ENCODE measurements at places on chromosomes 16 and 17.

DNA sequence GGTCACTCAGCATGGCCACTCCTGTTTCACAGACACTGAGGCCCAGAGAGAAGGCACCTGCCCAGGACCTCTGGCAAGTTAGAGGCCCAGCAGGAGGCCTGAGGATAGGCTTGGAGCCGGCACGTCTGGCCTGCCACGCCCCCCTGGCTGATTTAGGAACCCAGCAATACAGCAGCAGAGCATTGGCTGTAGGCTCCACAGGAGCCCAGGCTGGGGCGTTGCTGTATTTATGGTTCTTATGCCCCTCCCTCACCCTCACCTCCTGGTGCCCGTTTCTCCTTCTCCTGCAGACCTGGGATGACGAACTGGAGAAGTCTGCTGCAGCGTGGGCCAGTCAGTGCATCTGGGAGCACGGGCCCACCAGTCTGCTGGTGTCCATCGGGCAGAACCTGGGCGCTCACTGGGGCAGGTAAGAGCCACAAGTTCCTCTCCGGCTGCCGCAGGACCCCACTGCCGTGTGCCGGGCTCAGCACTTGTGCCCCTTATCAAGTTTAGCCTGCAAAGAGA, 25.8 kb downstream of the CRISPLD2 start:
- DNase-seq = no peak

GRCh38 chr17:16477255-16477654, 14.7 kb downstream of the LRRC75A start:
- no peak for DNase-seq

GRCh38 chr17:48883171-48883570, 9.4 kb upstream of the ATP5MC1 start:
- DNase-seq = no peak

DNA sequence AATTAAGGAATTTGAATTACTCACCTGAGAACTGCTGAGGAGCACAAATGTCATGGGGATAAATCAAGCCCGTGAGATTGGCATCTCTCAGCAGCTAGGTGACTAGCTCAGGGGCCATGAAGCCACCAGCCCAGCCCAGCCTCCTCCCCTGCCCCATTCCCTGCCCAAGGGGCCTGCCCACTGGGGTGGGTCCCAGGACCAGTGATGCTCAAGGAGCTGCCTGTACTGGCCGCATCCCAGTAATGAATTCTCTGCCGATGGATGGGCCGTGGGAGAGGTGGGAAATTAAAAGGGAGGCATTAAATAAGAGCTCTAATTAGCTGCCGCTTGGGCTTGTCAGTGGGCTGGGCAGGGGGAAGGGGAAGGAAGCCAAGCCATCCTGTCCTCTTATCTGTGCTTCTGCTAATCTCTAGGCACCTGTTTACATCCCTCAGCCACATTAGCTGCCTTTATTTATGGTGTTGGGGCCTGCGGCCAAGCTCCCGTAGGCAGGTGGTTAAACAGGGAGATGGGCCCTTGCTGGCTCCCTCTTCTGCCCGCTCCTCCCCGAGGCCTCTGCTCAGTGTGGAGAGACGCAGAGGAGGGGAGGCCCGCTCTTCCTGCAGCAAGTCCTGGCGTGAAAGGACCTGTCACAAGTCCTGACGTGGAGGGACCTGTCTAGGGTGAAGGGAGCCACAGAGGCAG, 48.8 kb downstream of the PIPOX start:
- DNase-seq = no peak

GRCh38 chr16:48041981-48042421, 113.8 kb downstream of the ABCC12 start:
- DNase-seq = no peak

- no peak for DNase-seq
These were observed 78.9 kb downstream of the IRX5 start for GRCh38 chr16:55009581-55009980.

DNA sequence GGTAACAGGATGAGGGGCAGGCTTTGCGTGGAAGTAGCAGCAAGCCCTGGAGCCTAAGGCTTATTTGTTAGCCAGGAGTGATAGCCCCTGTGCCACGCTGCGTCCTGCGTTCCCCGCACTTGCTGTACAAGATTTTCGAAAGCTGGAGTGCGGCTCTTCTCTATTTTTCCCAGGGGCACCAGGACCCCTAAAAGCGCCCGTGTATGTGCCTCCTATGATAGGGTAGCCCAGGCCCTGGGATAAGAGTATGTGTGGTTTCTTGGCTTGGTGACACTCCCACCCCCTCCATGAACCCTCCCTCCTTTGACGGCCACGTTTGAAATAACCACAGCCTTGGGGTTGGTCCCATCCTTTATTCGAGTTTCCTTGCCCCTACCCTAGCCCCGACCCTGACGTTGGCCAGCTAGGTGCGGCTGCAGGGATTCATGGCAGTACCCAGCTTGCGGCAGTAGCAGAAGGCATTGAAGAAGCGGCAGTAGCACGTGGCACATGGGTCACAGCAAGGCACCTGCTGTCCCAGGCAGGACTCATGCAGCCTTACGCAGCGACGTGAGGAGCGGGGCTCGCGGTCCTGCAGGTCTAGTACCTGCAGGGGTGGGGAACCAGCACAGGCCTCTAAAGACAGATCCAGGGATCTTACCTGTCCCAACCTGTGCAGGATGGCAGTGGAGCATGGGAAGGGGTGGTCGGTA, 968 bp downstream of the AGRP start:
- no peak for DNase-seq

DNA sequence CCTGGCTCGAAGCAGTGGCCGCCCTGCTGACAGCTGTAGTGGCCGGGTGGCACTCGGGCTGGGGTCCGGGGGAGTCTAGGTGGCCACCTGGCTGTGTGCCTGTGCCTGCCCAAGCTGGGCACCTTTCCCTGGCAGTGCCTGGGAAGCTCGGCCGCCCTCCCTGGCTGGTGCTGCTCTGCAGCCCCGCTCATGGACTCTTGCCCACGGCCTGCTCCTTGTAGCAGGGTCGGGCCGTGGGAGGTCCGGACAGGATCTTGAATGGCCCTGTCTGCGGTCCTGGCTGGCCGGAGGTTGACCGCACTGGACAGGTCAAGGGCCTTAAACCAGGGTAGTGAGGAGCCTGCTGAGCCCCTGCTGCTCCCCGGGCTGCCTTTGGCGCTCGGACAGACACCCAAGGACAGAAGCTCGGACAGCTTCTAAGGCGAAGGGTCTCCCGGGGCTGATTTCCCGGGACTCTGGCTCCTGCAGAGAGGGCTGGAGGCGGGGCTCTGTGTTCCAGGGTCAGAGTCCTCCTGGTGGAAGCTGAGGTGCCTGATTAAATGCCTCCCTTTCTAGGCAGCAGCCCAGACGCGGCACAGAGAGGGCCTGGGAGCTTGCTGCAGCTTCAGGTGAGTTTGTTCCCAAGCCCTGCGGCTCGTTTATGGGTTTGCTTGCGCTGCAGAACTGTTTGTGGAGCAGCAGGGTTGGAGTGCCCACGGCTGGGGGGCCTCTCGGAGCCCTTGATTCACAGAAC, 6.0 kb downstream of the CAPN15 start:
- no peak for DNase-seq

DNA sequence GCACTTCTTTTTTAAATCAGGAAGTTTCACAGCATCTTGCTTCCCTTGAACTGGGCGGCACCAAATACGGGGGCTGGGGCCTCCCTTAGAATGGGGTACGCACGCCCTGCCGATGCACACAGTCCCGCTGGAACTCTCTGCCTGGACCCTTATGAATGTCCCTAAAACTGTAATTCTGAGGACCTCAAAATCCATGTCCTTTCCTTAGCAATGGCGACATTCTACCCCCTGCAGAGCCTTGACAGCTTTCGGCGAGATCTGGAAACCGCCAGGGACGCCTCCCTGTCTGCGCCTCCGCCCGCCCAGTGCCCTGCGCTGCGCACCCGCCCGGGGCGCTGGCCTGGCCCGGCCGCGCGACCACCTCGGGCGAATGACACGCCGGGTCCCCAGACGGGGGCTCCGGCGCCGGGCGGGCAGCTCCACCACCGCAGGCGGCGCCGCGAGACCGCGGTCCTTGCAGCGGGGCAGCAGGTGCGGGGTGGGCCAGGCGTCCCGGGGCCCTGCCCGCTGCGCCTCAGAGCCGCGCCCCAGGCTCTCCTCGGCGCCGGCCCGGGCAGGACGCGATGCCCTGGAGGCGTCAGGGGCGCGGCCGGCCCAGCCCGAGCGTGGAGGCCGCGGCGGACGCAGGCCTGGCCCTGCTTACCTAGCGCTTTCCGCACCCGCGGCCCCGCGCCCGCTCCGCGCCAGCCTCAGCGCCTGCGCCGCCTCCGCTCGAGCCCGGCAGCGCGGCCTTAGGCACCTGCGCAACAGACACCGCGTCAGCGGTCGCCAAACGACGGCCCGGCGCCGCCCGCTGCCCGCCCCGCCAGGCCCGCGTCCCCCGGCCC, 548 bp downstream of the HAGH start:
- peak; percentile 49 for DNase-seq

- peak; percentile 63 for DNase-seq
These were observed 47.0 kb upstream of the AMZ2 start for GRCh38 chr17:68200689-68201417.

GRCh38 chr17:82089723-82090548, 8.1 kb downstream of the FASN start:
- DNase-seq = no peak

GRCh38 chr16:89596957-89597649, 16.3 kb upstream of the DPEP1 start:
- no peak for DNase-seq

DNA sequence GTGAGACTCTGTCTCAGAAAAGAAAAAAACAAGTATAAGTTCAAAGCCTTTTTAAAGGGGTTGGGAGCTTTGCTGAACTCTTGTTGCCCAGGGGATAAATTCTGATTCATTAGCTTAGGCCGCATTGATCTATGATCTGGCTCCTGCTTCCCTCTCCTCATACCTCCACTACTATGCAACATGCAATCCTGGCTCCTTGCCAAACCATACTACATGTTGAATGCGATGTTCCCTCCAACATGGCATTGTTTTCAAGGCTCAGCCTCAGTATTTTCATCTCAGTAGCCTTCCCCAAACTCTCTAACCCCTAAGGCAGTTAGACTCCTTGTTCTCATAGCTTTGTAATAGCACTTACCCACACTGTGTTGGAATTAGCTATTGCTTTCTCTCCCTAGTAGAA, 6.2 kb downstream of the REXO5 start:
- DNase-seq = no peak

GRCh38 chr16:74463888-74464287, 42.6 kb upstream of the CLEC18B start:
- DNase-seq = no peak

DNA sequence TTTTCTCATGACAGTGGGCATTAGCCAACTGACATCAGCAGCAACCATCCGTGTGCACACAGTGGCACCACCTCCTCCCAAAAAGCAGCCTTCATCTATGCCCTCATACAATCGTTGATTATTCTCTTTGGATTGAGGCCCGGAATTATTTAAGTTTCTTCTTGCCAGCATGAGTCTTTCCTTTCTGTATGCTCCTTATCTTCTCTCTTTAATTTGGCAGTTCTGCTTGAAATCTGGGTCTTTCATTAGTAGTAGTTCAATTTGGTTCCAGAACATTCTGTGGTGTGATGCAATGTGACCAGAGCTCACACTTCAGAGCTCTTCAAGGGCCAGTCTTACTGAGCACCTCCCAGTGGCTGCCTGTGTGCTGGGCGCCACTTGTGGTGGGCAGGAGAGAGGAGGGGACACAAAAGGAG, 52.2 kb upstream of the STH start:
- DNase-seq = no peak

DNA sequence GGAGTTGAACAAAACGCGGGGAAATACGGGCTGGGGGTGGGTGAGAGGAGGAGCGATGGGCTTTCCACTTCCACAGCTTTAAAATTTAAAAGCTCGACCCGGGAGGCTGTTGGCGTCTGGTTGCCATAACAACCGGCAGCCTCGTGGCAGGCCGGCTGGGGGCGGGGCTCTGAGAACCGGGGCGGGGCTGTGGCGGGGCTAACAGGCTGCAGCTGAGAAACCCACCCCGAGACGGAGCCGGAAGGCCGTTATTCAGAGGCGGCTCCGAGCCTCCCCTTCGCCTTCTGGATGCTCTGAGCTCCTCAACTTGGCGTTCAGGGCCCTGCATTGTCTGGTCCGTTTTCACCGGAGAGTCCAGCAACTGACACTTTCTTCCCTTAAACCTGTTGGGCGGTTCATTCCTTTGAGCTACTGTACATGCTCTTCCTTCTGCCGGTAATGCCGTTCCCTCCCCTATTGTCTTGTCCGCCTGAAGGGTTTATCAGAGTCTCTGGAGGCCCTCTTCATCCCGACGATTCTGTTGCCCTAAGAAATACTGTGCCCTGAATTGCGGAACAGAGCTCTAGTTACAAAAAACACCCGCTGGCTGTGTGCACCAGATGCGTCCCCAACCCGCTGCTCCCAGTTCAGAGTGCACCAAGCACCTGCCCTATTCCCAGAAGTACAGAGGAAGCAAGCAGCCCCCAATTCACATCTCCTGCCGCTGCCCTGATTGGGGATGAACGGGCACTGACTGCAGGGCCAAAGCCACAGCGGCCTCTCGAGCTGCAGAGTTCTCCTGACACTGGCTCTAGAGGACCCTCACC, 596 bp downstream of the DNAAF8 start:
- DNase-seq = peak; percentile 94

- DNase-seq = no peak
These were observed at the start of gene SMIM36 for GRCh38 chr17:55510986-55511721. Gene SMIM36, minus strand, starts transcription at chr17:55511452.

DNA sequence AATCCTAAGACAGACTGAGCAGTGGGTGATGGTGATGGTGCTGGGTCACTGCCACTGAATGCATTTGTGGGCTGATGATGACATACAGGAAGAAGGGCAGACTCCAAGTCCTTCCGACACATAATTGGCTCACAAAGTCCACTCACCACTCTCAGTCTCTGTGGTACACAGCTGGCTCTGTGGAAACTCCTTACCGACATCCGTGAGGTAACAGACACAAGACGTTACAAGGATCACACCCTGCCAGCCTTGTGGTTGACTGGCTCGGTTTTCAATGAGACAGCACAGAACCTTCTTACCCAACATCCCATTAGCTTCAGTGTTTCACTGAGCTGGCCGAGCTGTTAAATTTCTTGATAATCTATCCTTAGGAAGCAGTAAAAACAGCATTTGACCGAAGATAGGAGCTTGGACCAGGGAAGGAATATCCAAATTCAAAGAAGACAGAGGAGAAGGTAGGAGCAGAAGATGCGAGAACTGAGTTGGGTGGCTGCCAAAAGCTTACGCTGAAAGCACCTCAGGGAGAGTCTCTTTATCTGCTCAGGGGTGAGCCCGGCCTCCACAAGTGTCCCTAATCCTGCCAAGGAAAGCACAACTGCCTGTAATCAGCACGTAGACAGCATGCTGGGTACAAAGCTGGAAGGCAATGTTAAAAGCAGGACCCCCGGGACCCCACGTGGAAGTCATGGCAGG, 5.5 kb upstream of the MXRA7 start:
- peak; percentile 59 for DNase-seq

DNA sequence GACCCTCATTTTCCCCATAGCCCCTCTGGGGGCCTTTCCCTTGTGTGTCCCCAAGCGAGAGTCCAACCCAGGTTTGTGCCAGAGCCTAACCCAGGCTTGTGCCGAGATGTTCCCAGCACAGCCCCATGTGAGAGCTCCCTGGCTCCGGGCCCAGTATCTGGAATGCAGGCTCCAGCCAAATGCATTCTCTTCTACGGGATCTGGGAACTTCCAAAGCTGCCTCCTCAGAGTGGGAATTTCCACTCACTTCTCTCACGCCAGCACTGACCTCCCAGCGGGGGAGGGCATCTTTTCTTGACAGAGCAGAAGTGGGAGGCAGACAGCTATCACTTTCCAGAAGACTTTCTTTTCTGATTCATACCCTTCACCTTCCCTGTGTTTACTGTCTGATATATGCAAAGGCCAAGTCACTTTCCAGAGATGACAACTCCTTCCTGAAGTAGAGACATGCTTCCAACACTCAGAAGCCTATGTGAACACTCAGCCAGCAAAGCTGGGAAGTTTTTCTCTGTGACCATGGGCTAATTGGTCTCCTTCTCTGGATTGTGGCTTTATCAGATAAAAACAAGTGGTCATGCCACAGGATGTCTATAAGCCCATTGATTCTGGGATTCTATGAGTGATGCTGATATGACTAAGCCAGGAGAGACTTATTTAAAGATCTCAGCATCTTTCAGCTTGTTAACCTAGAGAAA, 2.5 kb upstream of the CCL2 start:
- DNase-seq = no peak

All from stimulated activated CD8-positive, alpha-beta memory T cell treated with anti-CD3 and anti-CD28 coated beads, Interleukin-4, amount 100 ng/mL, for 24 hours (primary cell).